ENCODE measurements at places on chromosomes 5 and 9.

DNA sequence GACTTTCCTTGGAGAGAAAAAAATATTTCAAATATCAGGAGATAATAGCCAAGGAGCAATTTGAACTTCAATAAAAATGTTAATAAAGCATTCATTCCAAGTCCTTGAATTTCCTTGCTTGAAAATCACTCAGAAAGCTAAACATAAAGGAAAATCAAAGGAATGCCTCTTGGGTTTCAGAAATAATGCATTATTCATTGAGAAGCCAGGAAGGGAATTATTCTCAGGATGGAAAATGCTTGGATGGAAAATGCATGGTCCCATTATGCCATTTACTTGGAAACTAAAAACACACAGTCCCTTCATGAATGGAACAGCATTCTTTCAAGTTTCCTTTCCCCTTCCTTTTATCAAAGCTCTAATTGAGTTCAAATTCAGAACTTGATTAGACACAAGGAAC is 160.9 kb downstream of the LPAR1 start:
- DNase-seq, result no peak

- DNase-seq, result no peak
These were observed 11.8 kb downstream of the OTULIN start for GRCh38 chr5:14676320-14676719.

GRCh38 chr9:120715389-120715924 is 1.2 kb upstream of the MEGF9 start:
- DNase-seq, result no peak

DNA sequence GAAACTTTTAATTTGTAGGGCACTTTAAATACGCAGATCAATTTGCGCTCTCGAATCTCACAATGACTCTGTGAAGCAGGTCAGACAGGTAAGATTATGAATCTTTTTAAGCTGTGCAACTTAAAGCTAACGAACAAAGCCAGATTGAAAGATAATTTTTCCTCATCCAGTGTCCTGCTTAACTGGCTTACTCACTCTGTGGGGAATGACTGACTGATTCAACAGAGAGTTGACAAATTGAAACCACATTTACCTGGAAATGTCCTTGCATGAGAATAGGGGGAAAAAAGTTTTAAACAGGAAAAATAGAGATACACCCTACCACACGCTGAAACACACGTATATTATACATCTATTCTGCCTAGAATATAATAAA is 187.9 kb downstream of the MAN2A1 start:
- DNase-seq, result no peak

GRCh38 chr5:142970440-142971030 is 200.4 kb downstream of the ARHGAP26 start:
- DNase-seq, result no peak

GRCh38 chr5:167851416-167851815 is 440.0 kb upstream of the WWC1 start:
- DNase-seq, result no peak

GRCh38 chr5:73179730-73180129 is 6.7 kb downstream of the TMEM174 start:
- DNase-seq, result no peak

DNA sequence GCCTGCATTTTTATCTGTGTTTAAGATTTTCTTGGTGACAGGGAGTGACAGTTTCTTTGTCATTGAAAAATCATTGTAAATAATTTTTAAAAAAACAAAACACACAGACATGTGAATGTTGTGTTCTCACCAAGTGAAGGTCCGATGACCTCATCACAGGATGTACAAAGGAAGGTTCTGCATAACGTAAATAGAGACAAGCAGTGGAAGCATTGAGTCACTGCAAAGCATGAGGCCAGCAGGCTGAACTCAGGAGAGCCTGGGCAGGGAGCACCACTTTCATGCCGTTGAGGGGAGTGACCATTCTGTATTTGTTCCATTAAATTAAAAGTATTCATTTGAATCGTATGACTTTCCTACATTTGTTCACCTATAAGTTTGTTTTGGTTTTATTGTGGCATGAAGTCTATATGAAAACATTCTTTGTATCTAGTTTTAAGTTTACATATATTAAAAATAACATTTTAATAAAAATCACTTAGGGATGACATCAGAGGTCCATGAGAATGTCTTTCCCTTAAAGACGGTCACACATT is 70.4 kb upstream of the TLE1 start:
- peak; percentile 79 for DNase-seq

GRCh38 chr5:59517926-59518585 is 375.5 kb downstream of the PDE4D start:
- peak; percentile 71 for DNase-seq

- no peak for DNase-seq
These were observed 17.5 kb downstream of the LMX1B start for GRCh38 chr9:126631254-126631653.

DNA sequence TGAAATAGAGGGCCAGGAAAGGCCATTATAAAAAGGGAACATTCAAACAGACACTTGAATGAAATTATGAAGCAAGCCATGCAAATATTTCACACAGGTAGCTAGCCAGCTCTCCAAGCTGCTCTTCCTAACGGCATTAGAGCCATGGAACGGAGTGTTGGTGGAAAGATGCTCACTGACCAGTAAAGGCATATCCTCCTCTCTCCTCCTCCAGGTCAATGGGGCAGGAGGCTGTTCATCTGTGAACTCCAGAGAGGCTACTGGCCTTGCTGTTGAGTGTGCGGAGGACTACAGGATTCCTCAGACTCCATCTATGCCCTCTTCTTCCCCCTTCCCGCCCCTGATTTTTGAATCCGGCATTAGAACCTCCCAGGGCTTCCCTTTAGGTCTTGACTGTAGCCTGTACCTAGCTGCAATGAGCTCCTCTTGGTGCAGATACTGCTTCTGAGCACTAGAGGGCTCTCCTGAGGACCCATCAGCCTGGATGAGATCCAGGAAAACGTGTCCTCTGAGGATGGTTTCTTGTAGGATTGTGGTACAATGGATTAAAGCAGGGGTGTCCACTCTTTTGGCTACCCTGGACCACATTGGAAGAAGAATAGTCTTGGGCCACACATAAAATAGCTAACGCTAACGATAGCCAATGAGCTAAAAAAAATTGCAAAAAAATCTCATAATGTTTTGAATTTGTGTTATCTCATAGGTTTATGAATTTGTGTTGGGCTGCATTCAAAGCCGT is 162.2 kb downstream of the SREK1 start:
- DNase-seq, result peak; percentile 17

- DNase-seq, result no peak
These were observed 125.9 kb upstream of the ANKRD55 start for GRCh38 chr5:56358703-56359681.

- DNase-seq, result no peak
These were observed 220.2 kb downstream of the RAB3C start for GRCh38 chr5:58803056-58803455.

DNA sequence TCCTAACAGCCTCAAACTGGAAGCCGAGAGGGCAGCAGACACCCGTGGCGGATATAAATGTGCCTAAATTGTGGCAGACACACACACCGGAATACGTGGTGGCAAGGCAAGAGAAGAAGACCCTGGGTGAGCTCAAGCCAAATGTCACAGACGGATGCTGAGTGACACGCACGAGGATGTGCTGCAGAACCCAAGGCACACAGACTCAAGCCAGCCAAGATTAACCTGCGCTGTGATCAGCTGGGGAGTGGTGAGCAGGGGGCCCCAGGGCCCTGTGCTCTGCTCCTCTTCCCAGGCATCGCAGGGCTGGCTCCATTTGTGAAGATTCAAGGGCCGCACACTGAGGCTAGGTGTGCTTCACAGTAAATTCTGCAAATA is 16.4 kb downstream of the SEMA4D start:
- no peak for DNase-seq

DNA sequence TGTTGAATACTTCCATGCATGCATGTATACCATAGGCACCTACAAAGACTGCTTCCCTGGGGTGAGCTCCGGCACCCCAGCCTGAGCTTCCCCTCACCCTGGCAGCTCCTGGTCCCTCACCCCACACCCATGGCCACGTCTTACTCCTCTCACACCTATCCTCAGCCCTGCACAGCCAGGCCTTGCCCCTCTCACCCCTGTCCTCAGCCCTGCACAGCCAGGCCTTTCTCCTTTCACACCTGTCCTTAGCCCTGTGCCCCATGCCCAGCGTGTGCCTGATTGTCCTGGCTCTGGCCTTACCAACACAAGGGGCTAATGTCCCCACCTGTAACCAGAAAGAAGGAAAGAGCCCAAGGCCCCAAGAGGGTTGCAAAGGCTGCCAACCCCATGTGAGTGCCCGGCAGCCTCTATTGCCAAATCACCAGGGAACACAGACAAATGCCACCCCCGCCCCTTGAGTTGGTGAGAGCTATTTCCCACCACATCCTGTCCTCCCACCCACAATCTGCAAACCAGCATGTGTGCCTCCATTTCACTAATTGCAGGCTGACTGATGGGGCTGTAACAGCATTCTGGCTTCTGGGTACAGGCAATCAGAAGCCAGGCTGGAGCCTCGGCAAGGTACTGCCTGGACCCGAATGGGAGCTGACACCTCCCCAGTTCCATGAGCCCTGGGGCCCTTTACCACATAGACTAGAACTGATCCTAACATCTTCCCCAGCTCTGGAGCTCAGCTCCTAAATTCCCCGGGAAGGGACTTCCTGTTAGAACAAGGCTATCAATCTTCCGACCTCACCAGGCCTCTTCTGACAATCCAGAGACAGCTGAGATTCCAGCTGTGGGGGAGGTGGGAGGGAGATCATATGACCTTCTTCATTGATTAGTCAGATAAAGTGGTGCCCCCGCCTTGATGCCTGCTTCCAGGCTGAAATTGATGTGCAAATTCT is 78.2 kb downstream of the FAM114A2 start:
- no peak for DNase-seq

GRCh38 chr9:75238311-75238976 is 150.1 kb downstream of the OSTF1 start:
- DNase-seq, result no peak

All from skeletal muscle cell (primary cell).